Right ventricle myocardium inferior (tissue), 1 donor: ENCODE measurements at places on chromosomes 11 and 22. TPM values are rescaled to one million over a fixed set of nuclear protein-coding genes. Genes with fewer than 3 reads are reported as not detected.

- no peak for DNase-seq
Measured at GRCh38 chr22:36356708-36357624, 30.8 kb downstream of the MYH9 start.

SMIM38 gene
- 0.11 TPM for total RNA-seq

DNA sequence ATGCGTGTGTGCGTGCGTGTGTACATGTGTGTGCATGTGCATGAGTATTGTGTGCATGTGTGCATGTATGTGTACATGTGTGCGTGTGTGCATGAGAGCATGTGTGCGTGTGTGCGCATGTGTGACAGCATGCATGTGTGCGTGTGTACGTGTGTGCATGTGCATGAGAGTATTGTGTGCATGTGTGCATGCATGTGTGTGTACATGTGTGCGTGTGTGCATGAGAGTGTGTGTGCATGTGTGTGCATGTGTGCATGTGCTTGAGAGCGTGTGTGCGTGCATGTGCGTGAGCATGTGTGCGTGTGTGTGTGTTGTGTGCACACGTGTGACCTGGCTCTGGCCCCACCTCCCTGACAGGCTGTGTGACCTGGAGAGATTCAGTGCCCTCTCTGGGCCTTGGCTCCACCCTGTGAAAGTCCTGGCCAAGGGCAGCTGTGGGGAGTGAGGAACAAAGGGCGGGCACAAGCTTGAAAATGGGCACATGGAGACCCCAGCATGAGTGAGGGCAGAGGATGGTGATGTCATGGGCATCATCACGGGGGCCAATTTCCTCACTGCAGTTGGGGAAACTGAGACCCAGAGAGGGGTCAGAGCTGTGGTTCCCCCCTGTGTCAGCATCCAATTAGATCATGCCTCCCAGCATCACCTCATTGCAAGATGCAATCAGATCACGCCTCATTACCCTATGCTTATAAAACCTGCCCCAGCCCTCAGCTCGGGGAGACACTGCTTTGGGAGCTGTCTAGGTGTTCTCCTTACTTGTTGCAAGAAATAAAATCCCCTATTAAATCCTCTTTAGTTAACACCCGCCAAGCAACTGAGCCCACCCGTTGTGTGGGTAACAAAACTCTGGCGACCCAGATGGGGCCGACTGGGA lies 658 bp downstream of the ACY3 start:
- DNase-seq, result no peak

C11orf21 gene
- total RNA-seq, result 47.1 TPM

DNA sequence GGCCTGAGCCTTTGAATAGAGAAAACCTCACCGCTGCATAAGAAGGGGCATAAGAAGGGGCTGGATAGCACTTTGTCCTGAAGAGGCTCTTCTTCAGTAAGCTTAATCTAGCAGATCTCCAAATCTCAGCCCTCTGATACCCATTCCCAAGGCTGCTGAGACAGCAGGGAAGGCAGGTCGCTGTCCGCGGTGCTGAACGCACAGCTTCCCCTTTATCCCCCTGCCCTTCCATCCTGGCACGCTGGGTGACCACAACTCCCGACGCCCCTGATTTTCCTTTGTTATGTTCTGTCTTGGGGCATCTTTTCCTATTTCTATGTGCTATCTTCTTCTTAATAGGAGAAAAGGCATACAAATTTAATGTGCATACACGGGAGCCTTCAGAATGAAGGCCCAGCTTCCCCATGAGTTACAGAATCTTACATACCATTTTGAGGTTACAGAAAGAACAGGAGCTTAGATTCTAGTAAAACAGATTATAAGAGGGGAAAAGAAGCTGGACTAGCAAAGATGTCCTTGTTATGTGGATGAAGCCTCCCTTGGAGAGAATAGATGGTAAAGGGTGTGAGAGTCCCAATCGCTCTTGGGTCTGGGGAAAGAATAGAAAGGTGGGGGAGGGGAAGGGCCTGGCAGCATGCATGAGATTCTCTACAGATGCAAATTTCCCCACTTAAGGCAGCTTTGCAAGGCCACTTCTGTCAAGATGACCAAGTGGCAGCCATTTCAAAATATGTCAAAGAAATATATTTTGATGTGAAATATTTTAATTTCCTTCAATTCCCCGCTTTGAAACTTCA lies 5.7 kb upstream of the SULT4A1 start:
- no peak for DNase-seq

GNAZ gene
- 3.1 TPM for total RNA-seq

DNA sequence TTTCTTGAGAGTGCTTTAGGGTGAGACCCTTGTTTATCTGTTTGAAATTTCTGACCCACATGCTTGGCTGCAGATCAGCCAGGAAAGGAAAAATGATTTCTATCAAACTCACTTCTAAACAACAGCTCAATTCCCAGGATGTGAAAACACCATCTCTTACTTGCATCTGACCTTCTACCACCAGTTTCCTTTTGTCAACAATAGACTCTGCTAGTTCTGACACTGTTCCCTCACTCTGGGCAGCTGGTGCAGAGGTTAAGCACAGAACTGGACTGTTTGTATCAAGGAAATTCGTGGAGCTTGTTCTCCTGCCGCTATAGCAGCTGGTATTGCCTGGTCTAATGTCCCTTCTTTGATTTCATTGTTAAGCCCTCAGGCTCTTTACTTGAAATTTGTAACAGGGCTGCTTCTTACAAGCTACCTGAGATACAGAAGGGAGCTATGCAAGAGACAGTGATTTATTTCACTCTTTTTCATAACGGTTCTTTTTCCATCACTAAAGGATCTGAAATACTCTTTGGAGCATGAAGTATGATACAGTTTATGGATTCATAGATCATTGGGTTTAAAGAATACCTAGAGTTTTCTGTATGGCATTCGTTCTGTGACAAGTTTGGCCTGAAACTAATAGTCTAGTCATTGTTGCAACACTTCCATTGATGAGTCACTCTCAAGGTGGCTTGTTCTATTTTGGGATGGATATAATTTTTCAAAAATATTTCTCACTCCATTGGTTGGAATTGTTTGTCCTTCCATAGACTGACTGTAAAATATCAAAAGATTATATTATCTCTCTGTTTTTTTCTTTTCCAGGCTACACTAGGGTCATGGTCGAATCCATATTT lies 178.2 kb upstream of the ZC3H12C start:
- no peak for DNase-seq

GVQW3 gene
- total RNA-seq, result 1.9 TPM

RPS25 gene
- total RNA-seq, result 876 TPM

DNA sequence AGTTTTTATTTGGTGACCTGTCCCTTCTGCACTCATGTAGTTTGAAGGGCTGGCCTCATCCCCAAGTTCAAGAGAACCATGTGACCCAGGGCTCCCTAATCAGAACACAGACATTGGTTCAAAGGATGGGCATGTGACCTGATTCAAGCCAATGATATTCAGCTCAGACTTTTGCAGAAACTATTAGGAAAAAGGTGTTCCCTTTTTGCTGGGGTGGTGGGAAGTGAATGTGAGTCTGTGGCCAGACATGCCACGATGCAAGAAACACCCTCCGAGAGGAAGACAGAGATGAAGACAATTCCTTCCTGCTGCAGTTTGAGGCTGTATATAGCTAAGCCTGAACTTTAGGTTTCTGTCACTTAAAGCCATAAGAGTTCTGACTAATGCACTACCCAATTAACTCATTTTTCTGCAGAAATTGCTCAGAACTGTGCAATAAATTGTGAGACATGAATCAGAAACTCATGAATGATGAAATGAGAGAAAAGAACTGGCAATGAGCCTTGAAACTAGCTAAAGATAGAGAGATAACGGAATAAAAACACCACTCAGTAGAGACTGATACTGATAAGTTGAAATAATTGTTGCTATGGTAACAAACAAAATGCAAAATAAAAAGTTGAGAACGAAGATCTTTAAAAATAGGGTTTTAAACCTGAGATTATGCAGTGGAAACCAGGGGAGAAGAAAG lies 9.2 kb upstream of the MAPK1 start:
- no peak for DNase-seq

GRCh38 chr11:96607864-96608558 lies 218.2 kb downstream of the JRKL start:
- DNase-seq, result no peak
